NCI-H748 treated with DMSO at 0.1 percent for 48 hours (cell line): ENCODE measurements at places on chromosomes 13 and 19.
A peak's percentile ranks its signal among the peaks of the same experiment; 100 is the strongest.

DNA sequence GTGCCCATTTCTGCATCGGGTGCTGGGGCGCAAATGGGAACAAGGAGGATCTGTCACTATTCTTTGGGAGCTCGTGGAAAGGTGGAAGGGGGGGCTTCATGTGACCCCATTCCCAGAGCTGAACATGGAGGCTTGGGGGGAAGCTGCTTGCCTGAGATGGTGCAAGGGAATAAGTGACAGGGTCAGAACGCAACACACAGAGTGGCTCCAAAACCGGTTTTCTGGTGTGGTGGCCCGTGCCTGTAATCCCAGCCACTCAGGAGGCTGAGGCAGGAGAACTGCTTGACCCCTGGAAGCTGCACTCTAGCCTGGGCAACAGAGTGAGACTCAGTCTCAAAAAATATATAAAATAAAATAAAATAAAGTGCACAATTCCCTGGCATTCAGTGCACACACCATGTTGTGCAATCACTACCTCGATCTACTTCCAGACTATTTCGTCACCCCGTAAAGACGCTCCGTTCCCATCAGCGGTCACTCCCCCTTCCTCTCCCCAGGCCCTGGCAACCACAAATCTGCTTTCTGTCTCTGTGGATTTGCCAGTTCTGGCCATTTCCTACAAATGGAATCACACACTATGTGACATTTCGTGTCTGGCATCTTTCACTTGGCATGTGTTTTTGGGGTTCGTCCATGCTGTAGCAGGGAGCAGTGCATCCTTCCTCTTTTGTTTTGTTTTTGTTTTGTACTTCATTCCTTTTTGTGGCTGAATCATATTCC lies 18.2 kb upstream of the COMP start:
- no peak for DNase-seq

- no peak for DNase-seq
Observed at GRCh38 chr13:41960211-41960636, 685 bp downstream of the VWA8 start.

DNA sequence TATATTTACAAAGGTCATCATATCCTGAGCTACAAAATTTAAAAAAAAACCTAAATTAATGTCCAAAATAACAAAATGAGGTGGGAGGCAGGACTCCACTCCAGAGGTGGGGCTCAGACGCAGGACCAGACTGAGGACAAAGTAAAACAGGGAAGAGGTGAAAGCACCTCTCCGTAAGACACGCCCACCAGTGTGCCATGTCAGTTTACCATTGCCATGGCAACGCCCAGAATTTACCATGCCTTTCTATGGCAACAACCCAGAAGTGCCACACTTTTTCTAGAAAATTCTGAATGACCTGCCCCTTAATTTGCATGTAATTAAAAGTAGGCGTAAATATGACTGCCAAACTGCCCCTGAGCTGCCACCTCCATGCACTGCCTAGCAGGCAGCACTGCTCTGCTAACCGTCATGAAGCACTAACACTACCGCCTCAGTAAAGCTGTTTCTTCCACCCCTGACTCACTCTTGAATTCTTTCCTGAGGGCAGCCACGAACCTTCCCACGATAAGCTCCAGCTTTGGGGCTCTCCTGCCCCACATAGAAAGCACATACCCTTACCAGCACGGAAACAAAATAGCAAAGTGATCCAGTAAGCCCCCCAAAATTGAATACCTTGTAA lies 22.3 kb upstream of the PDCD5 start:
- DNase-seq, result no peak

- DNase-seq, result no peak
Observed at GRCh38 chr13:113724016-113724758, 34.8 kb upstream of the TMEM255B start.

GRCh38 chr19:15210323-15210781 lies 9.6 kb upstream of the NOTCH3 start:
- DNase-seq, result no peak

- peak; percentile 65 for DNase-seq
Observed at GRCh38 chr19:43532571-43532961, 422 bp upstream of the ZNF575 start.

DNA sequence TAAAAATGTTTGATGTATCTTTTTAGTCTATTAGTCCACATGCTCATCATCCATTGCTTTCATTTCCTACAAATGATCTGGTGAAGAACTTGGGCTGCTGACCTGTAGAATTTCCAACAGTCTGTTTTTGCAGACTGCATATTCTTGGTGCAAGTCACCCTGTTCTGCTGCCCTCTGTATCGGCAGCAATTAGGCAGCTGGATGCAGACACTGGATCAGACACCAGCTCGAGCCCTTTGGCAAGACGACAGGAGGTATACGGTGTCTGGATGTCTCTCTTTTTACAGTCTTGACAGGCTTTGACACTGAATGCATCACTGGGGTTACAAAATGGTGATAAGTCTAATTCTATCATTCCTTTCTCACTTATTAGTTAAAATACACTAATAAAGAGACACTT lies 21.8 kb downstream of the MTRF1 start:
- no peak for DNase-seq

GRCh38 chr13:45721203-45721731 lies 19.1 kb downstream of the CBY2 start:
- no peak for DNase-seq

DNA sequence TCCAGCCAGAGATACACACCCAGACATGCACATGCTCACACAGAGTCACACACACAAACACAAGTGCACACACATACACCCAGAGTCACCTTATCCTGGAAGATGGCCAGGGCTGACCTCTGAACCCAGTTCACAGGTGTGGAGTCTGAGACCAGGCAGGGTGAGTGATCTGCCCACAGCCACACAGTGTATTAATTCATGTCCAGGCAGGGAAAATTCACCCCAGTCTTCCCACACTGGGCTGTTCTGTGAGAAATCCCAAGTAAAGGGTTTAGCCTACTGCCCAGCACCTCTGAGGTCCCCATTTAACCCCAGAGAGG lies 2.0 kb downstream of the POU2F2 start:
- no peak for DNase-seq

GRCh38 chr19:38274739-38275138 lies 10.4 kb downstream of the SPINT2 start:
- DNase-seq, result no peak

DNA sequence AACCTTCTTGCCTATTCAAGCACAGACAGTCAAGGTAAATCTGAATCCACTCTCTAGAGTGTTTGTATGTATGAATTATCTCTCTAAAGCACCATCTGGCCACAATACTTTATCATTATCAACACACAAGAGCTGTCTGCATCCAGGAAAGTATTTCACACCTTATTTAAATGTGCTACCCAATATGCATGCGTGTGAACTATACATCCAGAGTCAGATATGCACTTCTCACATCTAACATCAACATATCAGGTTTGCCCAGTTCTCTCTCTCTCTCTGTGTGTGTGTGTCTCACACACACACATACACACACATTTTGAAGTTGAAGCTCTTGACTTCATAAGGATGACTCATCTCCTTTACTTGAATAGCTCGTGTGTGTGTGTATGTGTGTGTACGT lies 697.5 kb upstream of the PCDH20 start:
- no peak for DNase-seq

GRCh38 chr13:109412283-109412901 lies 374.0 kb downstream of the IRS2 start:
- DNase-seq, result peak; percentile 69

DNA sequence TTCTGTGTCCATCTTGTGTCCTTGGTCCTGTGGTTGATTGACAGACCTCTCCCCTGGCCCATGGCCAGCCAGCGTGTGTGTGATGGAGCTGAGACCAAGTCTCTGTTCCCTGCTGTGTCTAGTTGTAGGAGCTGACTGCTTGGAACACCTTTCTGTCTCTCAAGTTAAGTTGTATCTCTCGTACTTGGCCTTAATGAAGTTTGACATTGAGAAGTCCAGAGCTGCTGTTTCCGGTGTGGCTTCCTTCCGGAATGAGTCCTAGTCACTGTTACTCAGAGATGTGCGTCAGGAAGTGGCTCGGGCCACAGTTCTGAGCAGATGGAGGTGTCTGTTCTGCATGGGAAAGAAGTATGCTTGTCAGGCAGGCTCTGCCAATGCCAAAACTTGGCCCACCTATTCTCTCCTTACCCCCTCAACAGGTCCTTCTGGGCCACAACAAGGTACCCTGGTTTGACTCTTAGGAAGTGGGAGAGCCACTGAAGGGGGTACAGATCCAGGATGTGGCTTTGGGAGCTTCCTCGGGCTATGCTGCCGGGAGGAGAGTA lies 54.3 kb downstream of the GATAD2A start:
- no peak for DNase-seq

- no peak for DNase-seq
Observed at GRCh38 chr13:24497742-24498141, 14.8 kb downstream of the PARP4 start.

- peak; percentile 65 for DNase-seq
Observed at GRCh38 chr13:29594303-29594709, 1.2 kb downstream of the SLC7A1 start.

GRCh38 chr13:61286148-61286745 lies 129.4 kb downstream of the PCDH20 start:
- peak; percentile 46 for DNase-seq

GRCh38 chr19:38583219-38583984 lies 34.4 kb downstream of the MAP4K1 start:
- DNase-seq, result no peak

GRCh38 chr19:3412066-3412465 lies 45.7 kb downstream of the NFIC start:
- no peak for DNase-seq

DNA sequence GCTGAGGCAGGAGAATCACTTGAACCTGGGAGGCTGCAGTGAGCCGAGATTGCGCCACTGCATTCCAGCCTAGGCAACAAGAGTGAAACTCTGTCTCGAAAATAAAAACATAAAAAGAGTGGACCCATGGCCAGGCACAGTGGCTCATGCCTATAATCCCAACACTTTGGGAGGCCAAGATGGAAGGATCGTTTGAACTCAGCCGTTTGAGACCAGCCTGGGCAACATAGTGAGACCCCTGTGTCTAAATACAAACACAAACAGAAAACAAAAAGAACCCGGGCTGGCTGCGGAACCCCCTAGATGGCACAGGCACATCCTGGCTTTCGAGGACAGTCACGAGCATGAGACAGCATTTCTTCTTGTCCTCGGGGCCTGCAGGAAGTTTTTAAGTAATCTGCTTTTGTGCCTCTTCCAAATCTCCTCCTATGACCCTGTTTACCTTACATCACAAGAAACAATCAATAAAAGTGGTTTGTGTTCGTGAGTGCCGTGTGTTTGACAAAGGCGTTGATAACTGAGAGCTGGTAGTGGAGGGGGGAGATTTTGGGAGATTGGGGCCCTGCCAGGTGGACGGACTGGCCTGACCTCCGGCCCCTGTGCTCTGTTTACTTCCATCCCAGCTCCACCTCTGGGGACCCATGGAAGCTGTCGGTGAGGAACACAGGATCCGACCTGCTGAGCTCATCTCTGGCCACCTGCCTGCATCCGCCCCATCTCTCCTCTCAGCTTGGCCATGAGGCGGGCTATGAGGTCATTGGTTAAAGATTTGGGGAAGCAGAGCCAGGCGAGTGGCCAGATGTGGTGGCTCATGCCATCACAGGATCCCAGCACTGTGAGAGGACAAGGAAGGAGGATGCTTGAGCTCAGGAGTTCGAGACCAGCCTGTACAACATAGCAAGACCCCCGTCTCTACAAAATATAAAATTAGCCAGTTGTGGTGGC lies 5.9 kb upstream of the GDF15 start:
- DNase-seq, result no peak

- DNase-seq, result no peak
Observed at GRCh38 chr19:35105411-35106290, 10.0 kb upstream of the FXYD3 start.

DNA sequence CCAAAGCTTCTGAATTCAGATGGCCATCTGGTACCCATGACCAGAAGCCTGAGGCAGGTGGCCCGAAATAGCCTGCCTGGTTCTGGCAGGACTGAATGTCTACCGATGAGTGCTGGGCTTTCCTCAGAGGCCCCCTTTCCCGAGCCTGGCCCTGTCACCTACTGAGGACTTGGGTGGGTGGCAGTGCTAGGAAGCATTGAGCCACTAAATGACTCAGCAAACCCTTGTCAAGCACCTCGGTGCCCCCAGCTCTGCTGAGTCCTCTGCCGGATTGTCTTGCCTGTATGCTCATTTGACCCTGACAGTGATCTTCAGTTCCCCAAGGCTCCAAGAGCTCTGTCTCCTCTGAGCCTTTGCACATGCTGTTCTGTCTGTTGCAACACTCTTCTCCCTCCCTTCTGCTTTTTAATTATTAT lies 17.9 kb downstream of the PPP1R37 start:
- no peak for DNase-seq

DNA sequence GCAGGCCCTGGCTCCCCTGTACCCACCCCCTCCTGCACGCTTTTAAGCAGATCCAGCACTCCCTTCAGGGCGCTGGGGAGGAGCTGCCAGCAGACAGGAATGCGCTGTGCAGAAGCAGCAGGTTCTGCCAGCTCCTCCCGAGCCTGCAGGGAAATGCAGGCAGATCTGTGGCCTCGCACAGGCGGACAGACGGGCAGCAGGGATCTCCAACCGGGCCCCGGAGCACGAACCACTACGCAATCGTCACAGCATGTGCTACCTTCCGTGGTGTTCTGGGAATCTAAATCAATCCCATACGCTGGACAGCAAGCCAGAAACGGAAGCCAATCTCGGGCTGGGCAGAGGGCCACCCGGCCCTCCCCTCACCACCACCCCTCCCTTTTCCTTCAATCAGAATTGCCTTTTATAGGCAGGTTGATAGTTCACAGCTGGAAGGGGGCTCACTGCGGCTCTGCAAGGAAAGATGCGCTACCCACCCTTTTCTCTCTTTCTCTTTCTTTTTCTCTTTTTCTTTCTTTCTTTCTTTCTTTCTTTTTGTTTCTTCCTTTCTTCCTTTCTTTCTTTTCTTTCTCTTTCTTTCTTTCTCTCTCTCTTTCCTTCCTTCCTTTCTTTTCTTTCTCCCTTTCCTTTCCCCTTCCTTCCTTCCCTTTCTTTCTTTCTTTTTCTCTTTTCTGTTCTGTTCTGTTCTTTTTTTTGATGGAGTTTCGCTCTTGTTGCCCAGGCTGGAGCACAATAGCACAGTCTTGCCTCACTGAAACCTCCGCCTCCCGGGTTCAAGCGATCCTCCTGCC lies 99.9 kb downstream of the GNG7 start:
- DNase-seq, result no peak

GRCh38 chr13:77359171-77359570 lies 32.3 kb upstream of the MYCBP2 start:
- DNase-seq, result no peak

- no peak for DNase-seq
Observed at GRCh38 chr19:51251468-51251820, 564 bp downstream of the SIGLECL1 start.
